Cardiac fibroblast (primary cell): ENCODE measurements at places on chromosomes 3 and 15.

GRCh38 chr15:49953421-49953820 lies 165.6 kb downstream of the ATP8B4 start:
- no peak for DNase-seq

GRCh38 chr3:149316437-149316836 lies 17.0 kb downstream of the TM4SF18 start:
- DNase-seq, result no peak

GRCh38 chr3:166860217-166860616 lies 519.9 kb downstream of the ZBBX start:
- no peak for DNase-seq

- DNase-seq, result peak; percentile 65
These were observed 18.2 kb downstream of the PLOD2 start for GRCh38 chr3:146142757-146143156.

DNA sequence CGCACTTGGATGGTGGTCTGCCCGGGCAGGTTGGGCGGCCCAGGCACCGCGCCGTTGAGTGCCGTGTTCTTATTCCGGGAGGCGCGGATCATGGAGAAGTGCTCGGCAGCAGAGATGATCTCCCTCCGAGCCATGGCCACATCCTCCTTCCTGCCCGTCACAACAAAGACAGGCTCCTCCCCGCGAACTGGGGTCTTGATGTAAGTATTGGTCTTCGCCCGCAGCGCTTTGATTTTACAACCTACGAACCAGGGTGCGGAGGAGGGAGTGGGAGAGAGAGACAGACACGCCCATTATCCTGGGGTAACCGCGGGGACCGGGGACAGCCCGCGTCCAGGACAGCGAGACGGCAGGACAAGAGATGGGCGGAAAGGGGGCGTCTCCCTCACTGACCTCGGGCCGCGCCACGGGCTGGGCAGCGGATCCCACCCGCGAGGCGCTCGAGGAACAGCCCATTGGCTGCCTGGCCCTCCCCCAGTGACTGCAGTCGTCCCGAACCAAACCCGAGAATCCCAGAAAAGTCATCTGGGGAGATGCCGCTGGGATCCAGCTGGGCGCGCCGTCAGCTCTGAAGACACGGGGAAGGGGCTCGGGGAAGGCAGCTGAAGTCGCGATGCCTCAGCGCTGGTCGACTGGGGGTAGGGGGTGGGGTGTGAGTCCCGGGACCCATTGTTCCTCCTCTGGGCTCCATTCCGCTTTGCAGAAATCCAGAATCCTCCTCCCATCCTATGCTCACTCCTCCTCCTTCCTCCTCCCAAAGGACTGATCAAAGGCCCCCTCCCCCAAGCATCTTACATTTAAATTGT lies 1.2 kb downstream of the MEX3B start:
- peak; percentile 64 for DNase-seq

GRCh38 chr3:11392014-11392859 lies 120.0 kb downstream of the ATG7 start:
- peak; percentile 82 for DNase-seq

DNA sequence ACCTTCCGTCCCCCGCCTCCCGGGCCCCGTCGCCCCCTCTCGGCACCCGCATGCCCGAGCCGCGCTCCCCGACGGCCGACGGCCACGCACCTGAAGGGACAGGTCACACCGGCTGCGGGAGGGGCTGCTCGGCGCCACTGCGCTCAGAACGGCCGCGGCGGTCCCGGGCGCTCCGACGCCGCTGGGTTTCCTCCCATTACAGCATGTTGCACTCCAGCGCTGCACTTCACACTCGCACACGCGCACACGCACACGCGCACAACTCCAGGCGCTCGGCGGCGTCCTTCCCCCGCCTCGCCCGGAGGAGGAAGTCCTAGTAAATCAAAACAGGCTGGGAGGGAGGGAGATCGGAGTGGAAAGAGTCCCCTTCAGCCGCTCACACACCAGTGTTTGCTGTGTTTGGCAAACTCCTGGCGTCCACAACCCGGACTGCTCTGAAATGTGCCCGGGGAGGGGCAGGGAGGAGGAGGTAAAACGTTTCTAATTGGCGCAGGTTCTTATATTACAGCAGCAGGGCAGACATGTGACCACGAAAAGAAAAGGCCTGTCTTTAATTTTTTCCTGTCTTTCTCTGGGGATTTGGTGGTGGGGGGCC lies 76.7 kb upstream of the VGLL4 start:
- peak; percentile 62 for DNase-seq

DNA sequence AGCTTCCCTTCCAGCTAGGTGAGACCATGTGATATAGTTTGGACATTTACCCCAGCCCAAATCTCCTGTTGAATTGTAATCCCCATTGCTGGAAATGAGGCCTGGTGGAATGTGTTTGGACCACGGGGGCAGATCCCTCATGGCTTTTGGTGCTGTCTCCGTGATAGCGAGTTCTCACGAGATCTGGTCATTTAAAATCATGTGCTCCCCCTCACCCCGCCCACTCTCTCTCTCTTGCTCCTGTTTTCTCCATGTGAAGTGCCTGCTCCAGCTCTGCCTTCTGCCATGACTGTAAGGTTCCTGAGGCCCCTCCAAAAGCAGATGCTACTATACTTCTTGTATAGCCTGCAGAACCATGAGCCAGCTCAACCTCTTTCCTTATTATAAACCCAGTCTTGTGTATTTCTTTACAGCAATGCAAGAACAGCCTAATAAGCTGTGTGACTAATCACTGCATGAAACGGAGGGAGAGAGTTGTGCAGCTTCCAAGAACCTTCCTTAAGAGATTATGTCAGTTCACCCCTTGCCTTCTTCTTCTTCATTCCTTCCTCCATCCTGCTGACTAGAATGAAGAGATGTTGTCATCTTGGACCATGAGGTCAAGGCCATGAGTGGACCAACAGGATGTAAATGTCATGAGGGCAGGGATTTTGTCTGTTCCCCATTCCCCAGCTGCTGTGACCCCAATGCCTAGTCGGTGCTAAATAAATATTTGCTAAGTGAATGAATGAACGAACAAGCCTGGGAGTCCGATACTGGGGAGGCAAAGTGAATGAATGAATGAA lies 91.0 kb downstream of the CPN2 start:
- peak; percentile 70 for DNase-seq

DNA sequence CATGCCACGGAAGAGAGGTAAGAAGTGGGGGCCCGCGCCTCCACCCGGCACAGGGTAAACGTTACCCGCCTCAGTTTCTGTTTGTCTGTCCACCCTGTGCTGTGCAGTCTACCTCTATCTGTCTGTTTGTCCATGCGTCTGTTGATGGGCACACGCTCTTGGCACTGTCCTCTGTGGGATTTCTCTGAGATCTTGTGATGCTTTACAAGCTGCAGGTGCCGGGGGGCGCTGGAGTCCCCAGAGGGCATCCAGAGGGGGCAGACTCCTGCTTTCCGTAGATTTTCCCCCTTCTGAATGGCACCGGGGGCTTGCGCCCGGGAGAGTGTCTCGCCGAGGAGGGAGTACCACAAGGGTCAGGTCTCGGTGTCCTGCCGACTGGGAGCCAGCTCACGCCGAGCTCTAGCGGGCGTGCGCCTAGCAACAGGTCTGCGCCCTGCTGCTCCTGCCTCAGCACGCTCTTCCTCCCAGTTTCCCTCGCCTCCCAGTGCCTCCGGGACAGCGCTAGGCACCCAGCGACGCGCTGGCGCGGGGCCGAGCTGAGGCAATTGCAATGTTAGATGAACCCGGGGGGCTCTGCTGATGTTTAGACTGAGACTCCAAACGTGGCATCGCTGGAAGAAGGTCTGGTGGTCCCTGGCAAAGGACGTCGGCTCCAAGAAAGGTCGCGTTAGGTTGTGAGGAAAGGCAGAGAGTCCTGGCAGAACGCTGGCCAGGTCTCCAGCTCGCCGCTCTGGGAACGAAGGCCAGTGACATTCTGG lies 667 bp downstream of the CEMIP start:
- peak; percentile 46 for DNase-seq

- DNase-seq, result peak; percentile 32
These were observed 1.1 kb downstream of the SAMMSON start for GRCh38 chr3:70000563-70001081.

DNA sequence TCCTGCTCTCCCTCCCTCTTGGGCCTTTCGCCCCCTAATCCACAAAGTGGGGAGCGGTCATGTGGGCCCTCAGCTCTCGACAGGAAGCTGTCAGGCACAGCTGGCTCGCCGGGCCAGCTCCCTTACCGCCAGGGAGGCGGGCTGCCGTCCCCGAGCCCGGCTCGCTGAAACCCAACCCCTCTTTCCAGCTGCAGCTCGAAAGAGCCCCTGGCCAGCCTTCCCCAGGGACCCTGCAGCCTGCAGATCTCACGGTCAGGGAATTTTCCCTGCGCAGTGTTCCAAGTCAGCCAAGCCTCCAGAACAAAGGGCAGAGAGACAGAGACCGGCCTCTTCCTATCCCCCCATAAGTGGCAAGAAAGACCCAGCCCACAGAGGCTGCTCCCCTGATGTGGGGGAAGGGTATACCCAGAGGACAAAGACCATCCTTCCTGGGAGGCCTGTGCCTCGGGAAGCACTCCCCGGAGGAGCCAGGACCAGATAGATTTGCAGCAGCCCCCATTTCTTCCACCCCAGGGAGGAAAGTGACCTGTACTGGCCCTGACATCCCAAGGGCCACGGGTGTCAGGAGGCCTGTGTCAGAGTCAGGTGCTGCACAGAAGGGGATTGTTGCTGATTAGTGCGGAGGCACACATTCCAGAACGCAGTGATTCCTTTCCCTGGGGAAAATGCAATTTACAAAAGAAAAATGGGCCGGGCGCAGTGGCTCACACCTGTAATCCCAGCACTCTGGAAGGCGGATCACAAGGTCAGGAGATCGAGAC lies 32.6 kb downstream of the MAGEF1 start:
- DNase-seq, result peak; percentile 6

DNA sequence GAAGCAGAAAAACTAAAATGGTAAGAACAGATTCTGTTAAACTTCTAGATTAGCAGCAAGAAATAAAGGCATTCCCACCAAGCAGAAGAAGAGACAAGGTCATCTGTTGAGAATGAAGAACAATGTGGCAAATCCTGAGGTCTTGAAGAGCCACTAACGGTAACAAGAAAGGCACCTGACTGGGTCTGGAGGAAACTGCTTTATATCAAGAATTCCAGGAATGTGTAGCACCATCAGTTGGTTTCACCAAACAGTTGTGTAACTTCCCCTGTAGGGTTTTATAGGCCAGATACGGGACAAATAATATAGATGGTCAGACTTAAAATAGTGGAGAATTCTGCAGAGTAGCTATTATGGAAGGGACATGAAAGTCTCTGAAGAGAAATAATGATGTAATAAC lies 57.3 kb downstream of the ACAP2 start:
- peak; percentile 63 for DNase-seq

DNA sequence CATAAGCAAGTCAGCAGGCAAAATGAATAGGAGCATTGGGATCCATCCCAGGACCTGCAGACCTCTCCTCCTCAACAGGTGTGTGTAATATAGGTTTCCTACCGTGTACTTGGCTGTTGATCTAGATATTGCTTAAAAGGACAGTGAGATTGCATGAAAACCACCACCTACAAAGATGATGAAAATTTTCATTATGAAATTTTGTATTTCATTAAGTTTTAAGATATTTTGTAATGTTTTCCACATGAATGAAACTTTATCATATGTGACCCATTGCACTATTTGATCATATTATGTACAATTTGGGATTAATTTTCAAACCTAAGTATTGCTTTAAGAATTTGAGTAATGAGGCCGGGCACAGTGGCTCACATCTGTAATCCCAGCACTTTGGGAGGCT lies 94.3 kb upstream of the TRPM1 start:
- DNase-seq, result no peak

DNA sequence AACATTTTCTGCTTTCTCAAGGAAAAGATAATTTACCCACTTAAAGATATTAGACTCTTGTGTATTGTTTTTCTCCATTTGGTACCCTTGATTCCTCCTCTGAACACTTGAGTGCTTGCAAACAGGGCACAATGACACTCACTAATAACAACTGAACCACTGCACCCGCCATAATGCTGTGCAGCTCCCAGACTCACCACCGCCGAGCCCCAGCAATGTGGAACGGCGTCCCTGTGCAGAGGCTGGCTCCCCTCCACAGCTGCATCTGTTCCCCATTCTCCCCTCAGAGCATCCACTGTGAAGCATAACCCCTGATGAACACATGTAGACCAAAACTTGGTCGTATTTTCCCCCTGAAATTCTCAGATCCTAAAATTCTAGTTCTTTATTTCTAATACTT lies 276.2 kb upstream of the PLSCR5 start:
- DNase-seq, result no peak

- no peak for DNase-seq
These were observed 67.2 kb downstream of the CRTC3 start for GRCh38 chr15:90596943-90597342.
